ENCODE measurements at places on chromosomes 5 and 9.

DNA sequence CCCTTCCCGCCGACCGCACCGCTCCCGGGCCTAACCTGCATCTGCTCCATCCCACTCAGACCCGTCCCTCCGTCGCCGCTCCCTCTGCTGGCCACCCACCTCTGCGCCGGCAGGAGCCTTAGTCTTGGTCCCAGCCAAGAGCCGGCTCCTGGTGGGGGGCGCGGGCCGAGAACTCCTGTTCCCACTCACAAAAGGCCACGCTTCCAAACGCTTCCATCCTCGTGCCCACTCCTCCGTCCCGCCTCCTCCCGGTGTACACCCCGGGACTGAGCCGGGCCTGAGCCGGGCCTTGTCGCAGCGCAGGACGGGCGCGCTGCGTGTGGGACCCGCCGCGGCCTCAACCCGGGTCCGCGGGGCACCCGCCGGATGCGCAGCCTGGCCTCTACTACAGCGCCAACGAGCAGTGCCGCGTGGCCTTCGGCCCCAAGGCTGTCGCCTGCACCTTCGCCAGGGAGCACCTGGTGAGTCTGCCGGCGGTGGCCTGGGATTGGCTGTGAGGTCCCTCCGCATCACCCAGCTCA, 7.5 kb downstream of the ADAMTS13 start:
- DNase-seq = no peak

GRCh38 chr9:38368731-38369130, 23.8 kb upstream of the ALDH1B1 start:
- DNase-seq = no peak

GRCh38 chr5:100965291-100965690, 62.2 kb upstream of the ST8SIA4 start:
- no peak for DNase-seq

DNA sequence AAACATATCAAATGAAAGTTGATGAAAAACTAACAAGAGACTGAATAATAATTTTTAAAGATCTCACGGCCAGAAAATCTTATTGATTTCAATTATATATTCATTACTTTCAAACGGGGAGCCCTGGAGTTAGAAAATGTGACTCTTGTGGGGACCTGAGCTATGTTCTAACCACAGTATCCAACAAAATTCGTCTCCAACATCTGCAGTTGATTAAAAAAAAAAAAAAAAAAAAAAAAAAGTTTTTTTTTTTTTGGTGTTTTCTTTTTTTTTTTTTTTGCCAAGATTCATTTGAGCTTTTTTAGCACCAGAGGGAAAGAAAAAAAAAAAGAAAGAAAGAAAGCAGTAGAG, 144.3 kb upstream of the PIK3R1 start:
- no peak for DNase-seq

GRCh38 chr9:132141344-132141947, 20.4 kb upstream of the NTNG2 start:
- DNase-seq = peak; percentile 87

DNA sequence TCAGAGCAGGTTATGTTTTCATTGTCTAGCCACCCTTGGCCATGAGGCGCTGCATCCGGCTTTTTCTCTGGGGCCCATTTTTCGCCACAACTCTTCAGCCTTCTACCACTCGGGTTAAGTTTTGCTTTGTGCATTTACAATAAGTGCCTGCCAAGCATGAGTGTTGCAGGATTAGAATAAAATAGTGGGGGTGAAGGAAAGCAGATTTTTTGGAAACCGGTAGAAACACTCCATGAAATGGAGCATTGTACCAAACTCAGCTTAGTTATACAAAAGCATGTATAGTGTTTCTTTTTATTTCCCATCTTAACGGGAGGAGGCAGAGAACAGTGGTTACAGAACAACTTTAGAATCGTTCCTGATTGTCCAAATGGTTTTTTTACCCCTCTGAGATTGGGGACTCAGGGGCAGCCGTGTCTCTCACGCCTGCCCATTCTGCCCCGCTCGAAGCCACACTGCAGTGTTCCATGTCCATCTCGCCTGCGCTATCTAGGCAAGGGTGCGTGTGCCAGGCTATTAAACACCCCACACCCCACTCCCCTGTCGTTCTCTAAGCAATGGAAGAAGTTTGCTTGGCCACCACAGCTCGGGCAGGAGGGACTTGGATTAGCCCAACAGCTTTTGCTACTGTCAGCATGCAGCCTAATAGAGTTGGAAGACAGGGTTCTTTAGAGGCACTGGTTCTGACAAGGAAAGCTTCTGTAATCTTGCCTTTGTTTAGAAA, 268.8 kb upstream of the WWC1 start:
- DNase-seq = no peak

- DNase-seq = no peak
Observed at GRCh38 chr9:23783509-23783908, 42.5 kb downstream of the ELAVL2 start.

DNA sequence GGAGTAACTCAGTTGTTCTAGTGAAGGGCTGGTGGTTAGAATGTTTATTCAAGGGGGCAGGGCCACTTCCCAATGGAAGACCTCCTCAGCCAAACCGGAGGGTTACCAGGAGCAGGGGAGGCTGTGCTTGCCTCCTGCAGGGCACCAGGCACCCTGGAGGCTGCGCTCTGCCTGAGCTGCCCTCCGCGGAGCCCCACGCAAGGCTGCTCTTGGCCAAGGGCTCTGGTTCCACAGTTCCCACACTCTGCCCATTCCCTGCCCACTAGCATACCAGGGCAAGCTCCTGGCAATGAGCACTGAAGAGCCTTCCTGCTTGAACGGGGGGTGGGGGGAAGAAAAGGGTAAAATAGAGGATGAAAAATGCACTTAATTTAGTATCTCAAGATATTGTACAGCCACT, 35.5 kb upstream of the PTCH1 start:
- no peak for DNase-seq

DNA sequence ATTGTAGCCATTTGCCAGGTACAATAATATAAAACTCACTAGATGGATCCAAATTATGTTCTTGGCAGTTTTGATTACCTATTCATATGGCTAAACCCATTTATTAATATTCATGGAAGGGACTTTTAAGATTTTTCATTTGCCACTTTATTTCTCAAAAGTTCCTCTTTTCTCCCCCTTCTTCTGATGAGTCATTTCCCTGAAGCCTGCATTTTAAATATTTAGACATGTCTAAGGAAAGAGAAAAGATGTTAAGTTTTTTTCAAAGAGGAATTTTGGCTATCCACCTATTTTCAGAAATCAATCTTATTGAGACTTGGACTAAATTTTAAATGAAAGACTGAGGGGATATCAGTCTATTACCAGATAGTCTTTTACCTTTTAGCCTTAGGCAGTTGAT, 1189.4 kb downstream of the EFNA5 start:
- no peak for DNase-seq

GRCh38 chr5:158755986-158756385, 343.7 kb downstream of the EBF1 start:
- DNase-seq = no peak

- DNase-seq = no peak
Observed at GRCh38 chr5:31215236-31215635, 21.8 kb downstream of the CDH6 start.

- no peak for DNase-seq
Observed at GRCh38 chr5:172687940-172688339, 46.9 kb downstream of the NEURL1B start.

DNA sequence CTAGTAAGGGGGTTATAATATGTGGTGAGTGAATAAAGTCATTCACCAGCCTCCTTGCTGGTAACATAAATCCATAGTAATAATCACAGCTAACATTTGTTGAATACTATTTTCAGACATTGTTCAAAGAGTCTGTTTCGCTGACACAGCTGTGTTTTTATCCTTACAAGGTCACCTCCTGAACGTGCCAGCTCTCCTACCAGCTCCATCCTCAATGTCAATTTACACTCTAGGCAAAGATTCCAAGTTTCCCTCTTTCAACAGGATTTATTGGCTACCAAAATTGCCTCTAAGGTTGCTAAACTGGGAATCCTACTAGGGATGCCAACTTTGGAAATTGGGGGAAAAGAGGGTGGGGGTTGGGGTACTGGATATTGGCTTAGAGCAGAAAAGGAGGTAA, 30.7 kb upstream of the SMC5 start:
- DNase-seq = no peak

DNA sequence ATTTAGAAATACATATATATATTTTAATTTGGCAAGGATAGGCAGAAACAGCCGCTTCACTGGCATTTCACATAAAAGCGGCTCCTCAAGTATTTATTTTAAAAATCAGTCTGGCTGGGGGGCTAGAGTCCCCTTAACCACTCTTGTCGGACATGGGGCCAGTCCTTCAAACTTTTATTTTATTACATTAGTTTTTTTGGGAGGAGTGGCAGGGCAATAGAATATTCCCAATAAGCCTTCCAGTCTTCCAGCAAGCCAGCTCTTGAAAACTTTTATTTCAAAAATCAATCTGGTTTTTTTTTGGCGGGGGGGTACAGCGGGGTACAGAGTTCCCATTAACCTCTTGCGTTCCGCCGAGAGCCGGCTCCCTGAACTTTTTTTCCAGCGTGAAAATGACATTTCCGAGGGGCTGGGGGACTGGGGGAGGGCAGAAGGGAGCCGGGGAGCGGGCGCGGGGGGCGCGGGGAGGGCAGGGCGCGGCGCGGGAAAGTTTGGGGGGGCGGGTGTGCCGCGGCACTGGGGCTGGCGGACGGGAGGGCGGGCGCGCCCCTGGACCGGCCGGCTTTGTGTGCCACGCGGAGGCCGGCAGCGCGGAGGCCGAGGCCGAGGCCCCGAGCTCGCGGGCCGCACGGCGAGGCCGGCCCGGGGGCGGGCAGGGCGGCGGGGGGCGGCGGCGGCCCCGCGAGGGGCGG, 504 bp upstream of the ZNF618 start:
- no peak for DNase-seq

DNA sequence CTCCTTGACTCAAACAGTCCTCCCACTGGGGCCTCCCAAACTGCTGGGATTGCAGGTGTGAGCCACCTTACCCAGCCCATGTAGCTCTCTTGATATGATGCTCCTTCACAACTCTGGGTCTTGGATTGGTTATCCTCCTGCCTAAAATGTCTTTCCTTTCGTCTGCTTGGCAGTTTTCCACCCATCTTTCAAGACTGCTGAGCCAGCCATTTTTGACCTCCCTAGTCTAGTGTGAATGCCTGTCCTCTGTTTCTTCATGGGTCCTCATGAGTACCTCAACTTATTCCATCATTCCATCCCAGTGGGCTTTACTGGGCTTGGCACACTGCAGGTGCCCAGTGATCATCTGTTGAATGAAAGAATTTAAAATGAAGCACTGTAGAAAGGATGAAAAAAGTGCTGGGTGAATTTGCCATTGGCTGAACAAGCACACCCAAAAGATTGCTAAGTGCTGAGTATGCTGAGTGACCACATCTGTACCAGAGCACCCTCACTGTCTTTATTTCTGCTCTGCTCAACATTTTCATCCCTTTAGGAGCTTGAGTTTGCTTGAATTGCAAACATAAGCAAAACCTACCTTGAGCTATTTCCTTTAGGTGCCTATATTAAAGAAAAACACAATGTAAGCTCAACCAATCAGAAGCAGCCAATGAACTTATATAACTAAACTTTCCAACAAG, 84.8 kb upstream of the FAM169A start:
- DNase-seq = no peak

GRCh38 chr5:158069838-158070237, 210.9 kb upstream of the CLINT1 start:
- DNase-seq = no peak

DNA sequence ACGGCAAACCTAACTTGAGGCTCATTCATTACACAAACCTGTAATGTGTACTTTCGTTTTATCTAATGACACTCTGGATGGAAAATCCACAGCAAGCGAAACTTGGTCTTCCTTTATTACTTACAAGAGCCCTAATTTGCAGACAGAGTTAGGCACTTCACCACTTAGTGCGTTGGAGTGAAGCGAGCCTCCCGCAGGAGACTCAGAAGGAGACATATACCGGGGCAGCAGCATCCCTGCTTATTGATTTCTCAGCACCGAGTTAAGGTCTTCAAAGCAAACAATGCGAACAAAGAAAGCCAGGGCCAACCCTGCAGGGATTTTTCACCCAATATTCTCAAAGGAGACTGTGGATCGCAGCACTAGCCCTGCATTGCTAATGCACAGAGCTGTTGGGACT, 28.6 kb downstream of the LSM11 start:
- DNase-seq = no peak

GRCh38 chr5:131974016-131974415, 28.6 kb upstream of the MEIKIN start:
- DNase-seq = no peak

- no peak for DNase-seq
Observed at GRCh38 chr5:115599502-115599901, 2.8 kb downstream of the TICAM2 start.

GRCh38 chr9:70081120-70081495, 37.5 kb downstream of the MAMDC2 start:
- DNase-seq = no peak

DNA sequence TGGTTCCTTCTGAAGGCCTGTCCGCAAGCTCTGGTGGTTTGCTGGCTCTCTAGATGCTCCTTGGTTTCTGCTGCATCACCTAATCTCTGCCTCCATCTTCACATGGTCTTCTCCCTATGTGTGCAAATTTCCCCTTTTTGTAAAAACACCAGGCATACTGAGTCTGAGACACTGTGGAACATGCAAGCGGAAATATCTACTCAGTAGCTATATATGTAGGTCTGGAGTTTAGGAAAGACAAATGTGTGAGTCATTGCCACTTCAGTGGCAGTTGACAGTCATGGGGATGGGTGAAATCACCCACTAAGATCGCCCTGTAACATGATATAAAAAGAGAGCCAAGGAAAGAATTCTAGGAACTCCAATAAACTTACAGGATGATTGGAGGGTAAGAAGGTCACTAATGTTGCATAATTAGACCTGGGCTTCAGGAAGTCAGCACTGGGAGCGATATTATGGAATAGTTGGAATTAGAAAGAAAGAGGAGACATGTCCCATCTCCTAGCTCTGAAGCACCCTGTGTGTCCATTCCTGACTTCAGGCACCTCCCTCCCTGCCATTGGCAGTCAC, 22.7 kb upstream of the UBLCP1 start:
- no peak for DNase-seq

- peak; percentile 94 for DNase-seq
Observed at GRCh38 chr5:57834829-57835608, 352.4 kb upstream of the ACTBL2 start.

- DNase-seq = no peak
Observed at GRCh38 chr9:89428901-89429890, 68.7 kb downstream of the SEMA4D start.

DNA sequence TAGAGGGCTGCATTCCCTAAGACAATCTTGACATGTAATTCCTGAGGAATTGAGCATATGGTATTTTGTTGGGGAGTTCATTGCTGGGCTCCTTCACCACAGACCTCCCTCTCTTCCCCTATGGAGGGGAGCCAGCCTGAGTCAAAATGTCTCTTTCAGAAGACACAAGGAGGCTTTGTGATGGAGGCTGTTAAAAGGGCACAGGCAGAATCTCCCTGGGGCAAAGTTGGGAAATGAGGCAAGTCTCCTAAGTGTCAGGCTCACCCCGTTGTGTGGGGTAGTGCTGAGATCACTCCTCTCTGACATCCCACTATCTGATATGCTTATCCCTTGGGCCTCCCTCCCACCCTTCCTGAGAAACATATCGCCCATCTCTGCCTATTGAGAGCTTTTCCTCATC, 30.6 kb downstream of the GFRA3 start:
- DNase-seq = no peak

GRCh38 chr5:61256474-61256873, 75.6 kb upstream of the ZSWIM6 start:
- no peak for DNase-seq

GRCh38 chr5:143771189-143771588, 40.8 kb upstream of the HMHB1 start:
- no peak for DNase-seq

- DNase-seq = no peak
Observed at GRCh38 chr5:171627936-171628632, 157.5 kb upstream of the SMIM23 start.

- no peak for DNase-seq
Observed at GRCh38 chr5:57768745-57769144, 286.1 kb upstream of the ACTBL2 start.
